CD4-positive, alpha-beta T cell treated with Interleukin-15 for 4 hours (primary cell): ENCODE measurements at places on chromosomes 1 and 21.

GRCh38 chr1:53340660-53341520 is 13.0 kb upstream of the LRP8 start:
- DNase-seq, result peak; percentile 25

DNA sequence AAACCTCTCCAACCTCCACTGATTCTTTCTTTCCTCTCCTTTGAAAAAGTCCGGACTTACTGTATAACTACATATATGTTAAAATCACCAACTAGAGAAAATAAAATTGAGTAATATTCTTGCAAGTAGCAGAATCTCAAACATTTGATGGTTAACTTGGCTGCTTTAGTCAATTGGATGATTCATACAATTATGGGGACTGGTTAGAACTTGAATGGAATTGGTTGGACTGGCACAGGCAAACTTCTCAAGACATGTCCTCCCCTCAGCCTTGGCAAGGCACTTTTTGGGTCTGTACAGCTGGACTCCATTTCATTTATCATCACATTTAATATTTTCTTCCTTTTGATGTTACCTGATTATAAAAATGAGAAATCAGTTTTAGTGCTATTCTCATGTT is 6.5 kb downstream of the WLS start:
- no peak for DNase-seq

DNA sequence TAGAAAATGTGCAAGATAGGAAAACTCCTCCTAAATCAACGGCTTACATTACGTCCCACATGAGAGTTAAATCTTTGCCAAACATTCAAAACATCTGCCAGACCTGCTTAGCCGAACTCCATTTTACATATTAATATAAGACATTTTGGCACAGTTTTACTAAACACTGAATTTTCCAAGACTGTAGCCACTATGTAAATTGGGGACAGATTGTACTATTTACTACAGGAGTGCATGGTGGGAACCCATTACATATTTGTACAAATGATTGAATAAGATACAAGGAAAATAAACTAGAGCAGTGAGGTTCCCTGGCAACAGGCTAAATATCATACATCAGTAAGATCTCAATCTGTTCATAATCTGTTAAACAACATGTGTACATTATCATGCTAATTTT is 1234.4 kb downstream of the KCNT2 start:
- DNase-seq, result no peak

- DNase-seq, result no peak
Observed at GRCh38 chr1:61399199-61399598, 316.8 kb downstream of the NFIA start.

GRCh38 chr1:216476341-216476740 is 53.1 kb upstream of the USH2A start:
- no peak for DNase-seq

DNA sequence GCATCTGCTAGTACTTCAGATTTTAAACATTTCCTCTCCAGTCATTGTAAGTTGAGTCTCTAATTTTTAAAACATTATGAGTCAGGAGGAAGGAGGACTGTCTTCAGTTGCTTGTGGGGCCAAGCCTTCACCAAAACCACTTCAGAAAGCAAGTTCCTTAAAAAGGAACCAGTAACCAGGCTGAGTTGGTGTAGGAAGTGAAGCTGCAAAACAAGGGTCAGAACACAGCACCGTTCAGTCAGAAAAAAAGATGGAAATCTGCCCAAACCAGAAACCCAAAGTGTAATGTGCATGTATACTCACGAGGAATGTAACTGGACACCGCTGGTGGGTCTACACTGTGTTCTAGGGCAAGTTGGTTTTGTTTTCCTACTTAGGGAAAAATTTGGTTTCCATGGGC is 402.1 kb downstream of the SETD4 start:
- DNase-seq, result no peak

- no peak for DNase-seq
Observed at GRCh38 chr1:243233908-243234307, 21.2 kb downstream of the CEP170 start.

DNA sequence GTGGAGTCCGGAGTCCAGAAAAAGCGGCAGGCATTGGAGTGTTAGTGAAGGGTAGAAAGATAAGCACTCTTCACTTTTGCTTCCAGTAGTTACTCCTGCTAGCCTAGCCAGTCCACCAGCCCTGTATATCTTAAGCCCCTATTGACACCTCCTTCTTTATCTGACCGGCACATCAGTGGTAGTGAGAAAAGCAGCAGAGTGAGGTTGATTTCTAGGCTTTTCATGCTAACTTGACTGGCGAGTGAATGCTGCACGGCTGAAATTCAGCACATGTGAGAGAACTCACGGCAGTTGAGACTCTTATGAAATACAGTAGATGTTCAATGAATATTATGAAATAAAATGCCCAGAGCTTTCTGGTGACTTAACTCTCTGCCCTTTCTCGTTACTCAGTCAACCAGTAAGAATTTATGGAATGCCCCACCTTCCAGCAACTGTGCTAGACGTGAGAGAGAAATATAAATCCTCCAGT is 128.2 kb downstream of the CACHD1 start:
- DNase-seq, result no peak
